Cerebellar nuclear complex (tissue), 1 donor: ENCODE measurements at places on chromosomes 4 and X.

DNA sequence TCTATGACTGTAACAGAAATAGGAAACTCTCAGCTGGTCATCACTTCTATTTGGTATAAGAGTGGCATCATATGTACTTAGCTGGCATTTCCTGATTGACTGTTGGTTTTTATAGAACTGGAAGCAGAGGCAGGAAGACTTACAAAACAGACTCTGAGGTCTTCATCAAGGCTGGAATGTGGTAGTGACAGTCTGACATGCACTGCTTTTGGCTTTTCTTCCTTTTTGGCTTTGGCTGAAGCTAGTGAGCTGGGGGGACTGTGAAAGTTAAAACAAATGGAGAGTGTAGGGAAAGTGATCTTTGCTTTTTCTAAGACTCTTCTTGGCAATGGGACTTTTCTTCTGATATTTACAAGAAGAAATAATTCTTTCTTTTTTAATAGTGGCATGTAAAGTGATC, 121.1 kb upstream of the SLC4A4 start:
- no peak for DNase-seq

DNA sequence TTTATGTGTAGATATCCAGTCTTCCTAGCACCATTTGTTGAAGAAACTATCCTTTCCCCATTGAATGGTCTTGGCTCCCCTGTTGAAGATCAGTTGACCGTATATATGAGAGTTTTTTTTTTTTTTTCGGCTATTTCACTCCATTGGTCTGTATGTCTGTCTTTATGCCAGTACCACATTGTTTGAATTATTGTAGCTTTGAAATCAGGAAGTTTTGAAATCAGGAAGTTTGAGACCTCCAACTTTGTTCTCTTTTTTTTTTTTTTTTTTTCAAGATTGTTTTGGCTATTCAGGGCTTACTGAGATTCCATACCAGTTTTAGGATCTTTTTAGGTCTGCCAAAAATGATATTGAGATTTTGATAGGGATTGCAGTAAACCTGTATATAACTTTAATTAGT, 4.3 kb upstream of the SCD5 start:
- DNase-seq, result no peak

GRCh38 chr4:1855333-1856070, 454 bp downstream of the LETM1 start:
- DNase-seq, result no peak

DNA sequence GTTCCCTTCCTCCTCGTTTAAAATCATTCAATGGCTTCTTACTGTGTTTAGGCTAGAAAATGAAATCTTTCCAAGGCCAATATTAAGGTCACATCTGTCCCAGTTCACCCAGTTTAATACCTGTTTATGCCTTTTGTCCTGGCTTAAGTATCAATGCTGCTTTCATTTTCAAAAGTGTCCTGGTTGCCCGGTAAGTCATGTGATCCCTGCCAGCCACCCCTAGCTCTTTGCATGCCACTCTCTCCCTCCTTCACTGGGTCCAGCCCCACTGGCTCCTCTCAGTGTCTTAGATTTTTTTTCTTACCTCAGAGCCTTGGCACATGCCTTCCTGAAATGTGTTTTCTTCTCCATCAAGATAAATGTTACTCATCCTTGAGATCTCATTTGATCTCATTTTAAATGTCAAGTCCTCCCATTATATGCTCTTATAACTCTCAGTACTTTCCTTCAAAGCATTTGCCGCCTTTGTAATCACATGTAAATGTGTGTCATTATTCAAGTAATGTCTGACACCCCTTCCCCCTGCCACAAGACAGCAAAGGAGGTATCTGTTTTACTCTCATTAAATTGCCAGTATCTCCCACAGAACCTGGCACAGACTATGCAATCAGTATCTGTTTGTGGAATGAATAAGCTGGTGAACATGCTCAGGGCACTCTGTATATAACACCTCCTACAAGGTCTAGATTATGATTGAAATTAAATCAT, 472.5 kb upstream of the RPS6KA3 start:
- no peak for DNase-seq

DNA sequence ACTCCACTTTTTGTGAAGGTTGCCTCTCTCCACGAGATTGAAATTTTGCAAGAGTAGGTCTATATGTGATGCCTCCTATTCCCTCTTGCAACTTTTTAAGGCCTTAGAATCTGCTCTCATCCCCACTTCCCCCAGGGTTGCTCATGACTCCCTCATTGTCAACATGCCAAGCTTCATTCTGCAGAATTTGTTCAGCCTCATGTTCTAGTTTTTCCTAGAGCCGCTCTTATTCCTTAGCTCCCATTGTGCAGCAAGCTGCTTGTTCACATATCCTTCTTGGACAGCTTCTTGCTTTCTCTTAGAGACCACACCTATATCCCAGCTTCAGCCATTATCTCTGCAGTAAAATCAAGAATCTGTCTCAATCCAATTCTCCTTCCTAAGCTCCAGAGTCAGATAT, 82.4 kb downstream of the CNGA2 start:
- no peak for DNase-seq

DNA sequence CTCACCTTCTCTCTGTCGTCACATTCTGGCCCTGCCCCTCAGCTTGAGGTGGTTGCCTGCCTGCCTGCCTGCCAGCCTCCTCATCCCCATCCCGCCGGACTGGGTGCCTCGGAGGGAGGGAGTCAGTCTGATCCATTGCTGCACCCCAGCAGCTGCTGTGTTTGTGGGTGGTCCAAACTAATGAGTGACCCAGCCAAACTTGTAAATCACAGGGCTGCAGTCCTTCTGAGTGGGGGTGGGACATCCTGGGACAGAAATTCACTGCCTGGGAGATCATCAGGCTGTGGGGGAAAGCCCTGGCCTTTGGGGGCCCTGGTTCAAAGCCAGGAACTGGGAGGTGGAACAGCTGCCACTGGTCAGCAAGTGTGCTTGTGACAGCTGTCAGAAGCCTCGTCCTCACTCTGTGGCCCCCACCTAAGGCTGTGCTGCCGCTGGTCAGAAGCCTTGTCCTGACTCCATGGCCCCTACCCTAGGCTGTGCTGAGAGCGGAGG, 5.6 kb downstream of the GPR78 start:
- DNase-seq, result no peak

DNA sequence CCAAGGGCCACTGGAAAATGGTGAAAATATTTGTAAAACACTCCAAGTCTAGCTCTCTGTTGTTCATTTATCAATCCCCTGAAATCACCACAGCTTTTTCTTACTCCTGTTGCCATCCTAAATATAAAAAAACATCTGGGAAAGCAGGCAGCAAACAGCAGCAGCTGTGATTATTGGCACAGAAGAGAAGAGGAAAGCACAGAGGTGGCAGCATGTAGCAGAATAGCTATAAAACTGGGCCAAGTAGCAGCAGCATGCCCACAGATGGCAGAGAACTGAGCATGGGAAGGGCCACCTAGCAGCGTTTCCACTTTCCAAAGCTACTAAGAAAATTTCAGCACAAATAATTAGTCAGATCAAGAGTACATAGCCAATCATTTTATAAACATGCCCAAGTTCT, 307.2 kb downstream of the SLC7A11 start:
- DNase-seq, result no peak

DNA sequence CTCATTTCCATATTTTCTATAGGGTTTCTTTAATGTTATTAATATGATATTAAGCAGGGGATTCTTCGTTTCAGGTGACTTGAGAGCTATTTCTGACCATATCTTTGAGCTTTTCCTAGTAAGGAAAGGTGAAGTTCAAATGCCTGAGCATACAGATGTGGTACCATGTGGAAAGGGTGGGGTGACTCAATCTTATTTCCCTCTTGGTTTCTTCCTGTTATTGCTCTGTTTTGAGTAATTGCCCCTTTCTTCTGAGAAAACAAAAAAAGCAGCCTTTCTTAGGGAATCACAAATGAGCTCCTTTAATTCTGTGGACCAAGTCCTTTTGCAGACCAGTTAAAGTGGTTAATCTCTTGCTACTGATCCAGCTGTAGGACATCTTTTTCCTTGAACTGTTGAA, 41.0 kb upstream of the AGA start:
- DNase-seq, result no peak

DNA sequence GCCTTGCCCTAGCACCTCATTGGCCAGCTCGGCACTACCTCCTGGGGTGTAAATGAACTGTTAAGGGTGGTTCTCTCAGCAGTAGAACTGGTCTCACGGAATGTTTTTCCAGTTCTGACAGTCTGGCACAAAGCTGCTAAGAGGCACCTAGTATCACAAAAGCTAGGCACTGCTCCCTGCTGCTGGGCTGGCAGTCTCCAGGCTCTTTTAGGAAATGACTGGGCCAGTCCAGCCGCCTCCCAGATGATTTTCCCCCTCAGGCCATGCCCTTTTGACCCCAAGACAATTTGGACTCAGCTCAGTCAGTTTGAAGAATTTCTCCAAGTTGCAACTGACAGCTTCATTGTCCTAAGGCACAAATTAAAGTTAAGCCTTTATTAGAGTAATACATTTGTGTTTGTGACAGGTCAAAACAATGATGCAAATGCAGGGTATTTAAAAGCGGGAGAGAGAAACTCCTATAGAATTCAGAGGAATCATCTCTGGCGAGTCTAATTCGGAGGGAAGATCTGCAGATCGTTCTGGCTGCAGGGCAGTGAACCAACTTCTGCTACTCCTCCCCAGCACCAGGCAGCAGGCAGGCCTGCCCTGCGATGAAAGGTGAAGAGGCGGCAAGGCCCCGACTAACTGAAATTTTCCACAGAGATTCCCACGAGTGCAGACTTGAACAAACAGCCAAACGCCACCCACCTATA, 7.9 kb downstream of the FRMD7 start:
- DNase-seq, result no peak

DNA sequence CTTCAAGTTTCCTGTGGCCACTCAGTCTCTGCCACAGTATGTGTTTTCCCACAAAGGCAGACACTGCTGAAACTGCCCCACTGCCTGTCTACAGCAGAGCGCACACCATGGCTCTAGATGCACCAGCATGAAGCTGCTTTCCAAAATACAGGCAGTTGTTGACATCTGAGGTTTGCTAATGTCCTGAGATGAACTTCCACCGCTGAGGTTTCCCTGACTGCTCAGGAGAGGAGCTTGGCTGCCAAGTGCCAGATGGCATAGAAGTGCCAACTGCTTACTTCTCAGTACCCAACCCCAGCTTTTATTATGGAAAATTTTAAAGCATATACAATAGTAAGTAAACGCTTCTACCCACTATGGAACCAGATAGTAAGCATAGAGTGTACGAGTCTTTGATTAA, 61.0 kb upstream of the EXOC1L start:
- DNase-seq, result no peak

- no peak for DNase-seq
Measured at GRCh38 chr4:117491516-117491915, 406.1 kb upstream of the TRAM1L1 start.

DNA sequence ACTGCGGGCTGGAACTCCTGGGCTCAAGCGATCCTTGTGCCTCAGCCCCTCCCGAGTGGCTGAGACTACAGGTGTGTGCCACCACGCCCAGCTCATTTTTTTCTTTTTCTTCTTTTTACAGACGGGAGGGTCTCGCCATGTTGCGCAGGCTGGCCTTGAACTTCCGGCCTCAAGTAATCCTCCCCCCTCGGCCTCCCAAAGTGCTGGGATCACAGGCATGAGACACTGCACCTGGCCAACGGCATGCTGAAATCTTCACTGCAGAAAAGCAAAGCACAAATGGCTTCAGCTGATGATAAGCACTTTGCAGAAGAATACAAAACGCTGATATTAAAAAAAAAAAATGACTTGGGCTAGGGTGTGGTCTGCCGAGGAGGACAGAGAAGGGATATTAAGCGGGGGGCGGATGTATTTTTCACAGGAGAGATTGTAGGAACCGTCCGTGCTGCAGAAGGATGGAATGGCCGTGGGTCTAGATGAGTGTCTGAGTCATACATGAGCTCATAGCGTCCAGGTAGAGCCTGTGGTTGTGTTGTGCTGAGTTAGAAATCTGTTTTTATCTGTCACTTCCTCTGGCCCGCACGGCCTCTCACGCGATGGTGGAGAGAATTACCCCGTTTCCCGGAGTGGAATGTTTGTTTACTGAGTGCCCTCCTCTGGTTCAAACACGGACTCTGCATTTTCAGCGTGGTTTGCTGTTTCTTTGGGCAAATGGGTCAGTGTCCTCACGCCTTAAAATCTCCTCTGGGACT, 8.5 kb upstream of the AKAP17A start:
- no peak for DNase-seq

DNA sequence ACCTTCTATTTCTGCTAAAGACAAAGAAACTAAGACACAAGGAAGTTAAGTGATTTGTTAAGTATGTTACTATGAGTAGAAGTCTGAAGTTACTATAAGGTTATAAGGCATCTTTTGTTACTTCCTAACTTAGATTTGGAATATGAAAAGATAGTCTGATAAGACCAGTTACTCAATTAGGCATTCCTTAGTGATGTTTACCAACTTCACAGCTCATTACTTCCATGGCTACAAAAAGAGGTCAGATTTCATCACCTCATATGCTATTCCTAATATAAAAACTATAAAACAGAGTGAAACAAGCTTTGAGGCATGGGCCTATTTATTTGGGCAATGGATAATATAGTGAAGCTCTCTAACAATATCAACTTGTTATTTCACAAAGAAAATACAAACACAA, 143.1 kb downstream of the TBCK start:
- no peak for DNase-seq

GRCh38 chrX:57984620-57985019, 74.4 kb upstream of the ZXDA start:
- no peak for DNase-seq

- DNase-seq, result no peak
Measured at GRCh38 chr4:166123546-166123945, 250.5 kb downstream of the TLL1 start.

- DNase-seq, result no peak
Measured at GRCh38 chr4:94516067-94516466, 64.3 kb downstream of the PDLIM5 start.

GRCh38 chr4:138740816-138741745, 274.5 kb upstream of the NOCT start:
- DNase-seq, result no peak

DNA sequence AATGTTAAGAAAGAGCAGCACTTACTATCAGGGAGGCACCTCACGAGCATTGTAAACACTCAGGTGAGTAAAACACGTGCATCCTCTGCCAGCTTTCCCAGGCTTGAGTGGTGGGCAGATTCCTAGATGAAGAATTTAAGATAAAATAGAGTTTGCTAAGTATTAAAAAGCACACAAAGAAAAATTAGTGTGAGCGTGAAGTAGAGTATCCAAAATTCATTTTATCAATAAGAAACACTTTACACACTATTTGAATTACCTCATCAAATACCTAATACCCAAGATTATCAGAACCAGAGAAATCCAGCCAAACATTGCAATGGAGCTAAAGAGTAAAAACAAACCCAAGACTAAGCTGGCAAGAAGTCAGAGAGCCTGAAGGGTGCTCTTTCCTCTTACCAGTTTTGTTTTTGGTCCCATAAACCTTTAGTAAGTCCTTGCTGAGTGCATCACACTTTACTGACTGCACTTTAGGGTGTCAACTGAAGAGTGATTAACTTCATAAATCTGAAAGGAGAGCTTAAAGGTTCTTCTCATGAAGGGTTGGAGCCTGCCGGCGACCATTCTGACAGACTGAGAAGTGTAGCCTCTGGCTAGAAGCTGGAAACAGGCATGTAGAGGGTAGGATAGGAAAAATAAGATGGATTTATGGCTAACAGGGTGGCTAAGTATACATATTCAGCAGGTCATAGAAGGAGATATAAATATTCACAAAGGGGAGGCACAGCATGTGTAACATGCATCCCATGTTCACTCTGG, 151.1 kb downstream of the SLC7A11 start:
- no peak for DNase-seq

GRCh38 chr4:133014473-133015135, 134.5 kb upstream of the PCDH10 start:
- DNase-seq, result no peak
